ENCODE measurements at places on chromosomes 12 and 14.

DNA sequence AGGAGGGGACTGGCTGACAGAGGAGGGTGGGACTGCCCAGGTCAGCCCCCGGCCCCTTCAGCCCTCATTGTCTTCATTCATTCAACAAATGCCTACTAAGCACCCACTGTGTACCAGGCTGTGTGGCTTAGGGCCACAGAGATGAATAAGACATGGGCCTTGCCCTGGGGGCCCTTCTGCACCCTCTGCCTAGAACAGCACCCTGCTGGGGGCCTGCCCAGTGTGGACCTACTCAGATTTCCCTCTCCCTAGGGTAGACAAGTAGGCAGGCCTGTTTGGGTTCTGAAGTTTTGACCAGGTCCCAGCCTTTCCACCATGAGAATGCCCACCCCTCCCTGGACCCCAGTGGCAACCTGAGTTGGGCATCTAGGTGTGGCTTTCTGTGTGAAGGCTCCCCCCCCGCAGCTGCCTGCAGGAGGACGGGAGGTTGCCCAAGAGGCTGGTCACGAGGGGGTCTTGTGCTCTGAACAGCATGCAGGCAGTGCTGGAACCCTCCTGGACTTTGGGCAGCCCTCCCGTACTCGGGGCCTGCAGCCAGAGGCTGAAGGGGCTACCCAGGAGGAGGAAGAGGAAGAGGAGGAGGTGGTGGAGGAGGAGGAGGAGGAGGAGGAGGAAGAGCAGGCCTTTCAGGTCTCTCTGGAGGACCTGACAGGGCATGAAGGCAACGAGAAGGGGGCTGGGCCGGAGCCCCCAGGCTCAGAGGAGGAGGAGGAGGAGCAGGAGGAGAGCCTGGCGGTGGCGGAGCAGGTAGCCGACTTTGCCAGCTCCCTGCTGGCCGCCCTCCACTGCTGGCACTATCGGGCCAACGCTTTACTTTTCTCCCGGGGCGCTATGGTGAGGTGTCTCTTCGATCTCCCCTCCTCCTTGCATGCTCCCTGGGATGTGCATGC is 33.4 kb downstream of the PLEKHG3 start:
- no peak for DNase-seq

GRCh38 chr14:105051182-105052109 is 13.8 kb downstream of the GPR132 start:
- no peak for DNase-seq

DNA sequence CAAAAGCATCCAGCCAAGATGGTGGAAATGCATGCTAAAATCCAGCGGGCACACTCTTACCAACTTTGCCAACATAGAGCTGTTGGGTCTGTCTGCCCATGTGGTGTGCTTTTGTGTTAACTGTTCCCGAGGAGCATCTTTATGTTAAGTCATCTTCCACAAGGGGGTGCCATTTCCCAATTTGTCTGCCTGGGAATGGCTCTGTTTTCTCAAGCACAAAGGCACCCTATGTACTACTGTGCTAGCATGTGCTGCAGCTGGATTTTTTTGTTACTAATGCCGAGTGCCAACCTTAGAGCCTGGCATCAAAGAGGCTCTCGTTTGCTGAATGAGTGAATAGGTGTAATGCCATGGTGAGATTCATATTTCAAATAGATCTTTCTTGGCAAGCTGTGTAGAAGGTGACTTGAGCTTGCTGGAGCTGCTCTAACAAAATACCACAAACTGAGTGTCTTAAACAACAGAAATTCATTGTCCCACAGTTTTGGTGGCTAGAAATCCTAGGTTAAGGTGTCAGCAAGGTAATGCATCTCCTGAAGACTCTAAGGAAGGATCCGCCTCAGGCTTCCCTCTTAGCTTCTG is 74.3 kb downstream of the TRHDE start:
- peak; percentile 55 for DNase-seq

DNA sequence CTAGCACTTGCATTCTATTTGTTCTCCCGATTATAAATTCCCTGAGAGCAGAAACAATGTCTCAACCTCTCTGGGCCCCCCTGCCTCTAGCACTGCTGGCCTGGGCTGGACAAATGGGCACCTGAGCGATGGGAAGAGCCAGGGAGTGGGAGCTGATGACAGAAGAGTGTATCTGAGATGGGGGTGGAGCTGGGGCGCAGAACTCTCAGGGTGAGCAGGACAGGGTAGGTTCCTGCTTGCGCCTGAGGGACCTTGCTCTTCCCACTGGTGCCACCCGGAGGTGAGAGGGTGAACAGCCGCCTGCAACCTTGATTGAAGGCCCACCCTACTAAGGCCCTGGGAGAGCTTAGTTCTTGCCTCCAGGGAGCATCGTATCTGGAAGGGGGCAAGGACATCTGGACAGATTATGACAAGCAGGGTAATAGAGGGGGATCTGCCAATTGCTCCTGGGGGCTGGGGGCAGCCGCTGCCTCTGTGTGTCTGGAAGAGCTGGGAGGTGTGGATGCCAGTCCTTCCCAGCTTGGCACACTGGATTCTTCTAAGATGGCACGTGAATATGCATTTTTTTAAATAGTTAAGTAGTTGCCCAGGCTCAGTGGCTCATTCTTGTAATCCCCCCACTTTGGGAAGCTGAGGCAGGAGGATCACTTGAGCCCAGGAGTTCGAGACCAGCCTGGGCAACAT is 43.0 kb upstream of the TSPAN9 start:
- DNase-seq = no peak

GRCh38 chr14:77660754-77661153 is 44.3 kb upstream of the SPTLC2 start:
- no peak for DNase-seq

DNA sequence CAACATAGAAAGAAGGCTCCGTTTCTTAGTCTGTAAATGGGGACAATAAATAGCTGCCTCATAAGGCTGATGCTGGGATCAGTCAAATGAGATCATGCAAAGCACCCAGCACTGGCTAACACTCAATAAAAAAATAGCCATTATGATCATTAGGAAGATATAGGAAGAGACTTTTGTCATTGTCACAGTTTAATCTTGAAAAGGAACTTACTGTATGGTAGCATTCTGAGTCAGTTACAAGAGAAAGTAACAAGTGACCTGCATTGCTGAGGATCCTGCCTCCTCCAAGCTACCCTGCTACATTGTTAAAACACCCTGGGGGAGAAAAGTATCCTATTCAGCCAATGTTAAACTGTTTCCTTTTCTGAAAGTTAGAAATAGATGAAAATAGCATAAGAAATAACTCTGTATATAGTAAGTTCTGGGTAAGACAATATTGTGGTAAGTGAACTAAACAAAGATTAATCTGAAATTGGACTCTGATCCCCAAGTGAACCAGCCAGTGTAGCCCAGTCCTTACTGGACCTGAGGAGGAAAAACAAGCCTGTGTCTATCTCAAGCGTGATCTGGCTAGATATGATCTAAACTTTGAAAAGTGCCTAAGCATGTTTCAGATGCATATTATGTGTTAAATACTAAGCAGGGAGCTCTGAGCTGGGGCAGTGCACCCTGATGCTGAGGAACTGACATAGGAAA is 3.6 kb upstream of the NUDT4 start:
- no peak for DNase-seq

GRCh38 chr12:53074283-53074998 is 4.7 kb downstream of the SPRYD3 start:
- DNase-seq = no peak

GRCh38 chr12:54701940-54702592 is 53.9 kb upstream of the DCD start:
- DNase-seq = peak; percentile 13

- no peak for DNase-seq
Observed at GRCh38 chr12:92485351-92486348, 217.1 kb upstream of the PLEKHG7 start.

DNA sequence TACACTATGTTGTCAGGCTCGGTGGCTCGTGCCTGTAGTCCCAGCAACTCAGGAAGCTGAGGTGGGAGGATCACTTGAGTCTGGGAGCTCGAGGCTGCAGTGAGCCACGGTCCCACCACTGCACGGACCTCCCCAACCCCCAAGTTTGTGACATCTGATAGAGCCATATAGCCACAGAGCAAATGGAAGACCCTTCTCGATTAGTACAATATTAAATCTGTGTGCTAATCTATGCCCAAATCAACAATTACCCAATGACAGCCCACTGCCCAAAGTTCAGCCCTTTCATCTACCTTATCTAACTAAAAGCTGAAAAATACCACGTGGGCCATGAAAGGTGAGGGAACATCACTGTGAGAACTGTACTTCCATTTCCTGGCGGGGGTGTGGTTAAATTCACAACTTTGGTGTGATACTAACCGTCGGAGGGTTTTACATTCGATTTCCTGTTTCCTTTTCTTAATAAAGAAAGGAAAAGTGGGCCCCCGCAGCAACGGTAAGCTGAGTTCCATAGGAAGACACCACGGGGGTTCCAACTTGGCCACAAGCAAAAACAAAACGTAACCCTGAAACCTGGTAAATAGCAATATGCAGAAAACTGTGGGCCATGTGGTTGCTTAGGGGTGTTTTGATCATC is 31.2 kb upstream of the FOS start:
- no peak for DNase-seq

GRCh38 chr12:24431872-24432271 is 482.4 kb upstream of the SOX5 start:
- no peak for DNase-seq

GRCh38 chr12:61530456-61530855 is 729.7 kb upstream of the USP15 start:
- DNase-seq = no peak

DNA sequence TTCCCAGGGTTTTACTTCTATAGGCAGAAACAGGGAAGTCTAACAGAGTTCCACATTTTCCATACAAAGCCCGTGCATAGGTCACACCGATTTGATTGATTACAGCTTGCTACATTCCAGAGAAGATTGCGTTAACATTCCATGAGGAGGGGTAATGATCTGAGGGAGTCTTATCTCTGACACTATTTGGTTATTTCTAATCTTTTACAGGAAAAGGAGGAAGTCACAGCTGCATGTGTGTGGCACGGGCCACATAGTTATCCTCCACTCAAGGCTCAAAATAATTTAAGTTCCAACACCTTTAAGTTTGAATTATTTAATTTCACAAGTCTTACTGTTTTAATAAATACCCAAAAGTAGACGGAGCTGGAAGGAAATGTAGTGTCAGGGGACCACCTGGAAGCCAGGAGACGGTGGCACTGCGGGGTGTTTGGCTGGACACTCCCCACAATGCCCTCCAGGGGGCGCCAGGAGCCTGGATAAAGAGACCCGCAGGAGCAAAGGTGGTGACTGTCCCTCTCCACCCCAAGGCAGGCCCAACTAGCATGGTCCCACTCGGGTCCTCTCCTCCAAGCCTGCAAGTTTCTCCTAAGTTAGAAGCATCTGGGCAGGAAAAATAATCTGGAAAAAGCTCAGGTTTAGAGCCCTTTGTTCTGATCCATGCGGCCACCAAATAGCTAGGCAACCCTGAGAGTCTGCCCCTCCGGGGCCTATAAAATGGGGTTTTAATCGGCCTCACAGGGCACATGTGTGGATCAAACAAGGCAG is 20.2 kb downstream of the KRT8 start:
- peak; percentile 78 for DNase-seq

- DNase-seq = no peak
Observed at GRCh38 chr14:45181329-45181728, 45.6 kb downstream of the FANCM start.

DNA sequence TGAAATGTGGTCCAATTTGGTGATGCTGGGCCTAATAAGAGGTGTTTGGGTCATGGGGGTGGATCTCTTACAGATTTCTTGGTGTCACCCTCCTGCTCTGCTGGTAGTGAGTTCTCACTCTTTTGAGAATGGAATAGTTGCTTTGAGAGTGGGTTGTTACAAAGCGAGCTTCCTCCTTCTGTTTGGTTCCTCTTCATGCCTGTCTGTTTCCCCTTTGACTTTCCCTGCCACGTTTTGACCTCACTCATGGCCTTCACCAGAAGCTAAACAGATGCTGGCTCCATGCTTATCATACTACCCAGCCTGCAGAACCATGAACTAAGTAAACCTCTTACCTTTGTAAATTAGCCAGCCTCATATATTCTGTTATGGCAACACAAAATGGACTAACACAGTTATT is 57.7 kb upstream of the LDHB start:
- no peak for DNase-seq

DNA sequence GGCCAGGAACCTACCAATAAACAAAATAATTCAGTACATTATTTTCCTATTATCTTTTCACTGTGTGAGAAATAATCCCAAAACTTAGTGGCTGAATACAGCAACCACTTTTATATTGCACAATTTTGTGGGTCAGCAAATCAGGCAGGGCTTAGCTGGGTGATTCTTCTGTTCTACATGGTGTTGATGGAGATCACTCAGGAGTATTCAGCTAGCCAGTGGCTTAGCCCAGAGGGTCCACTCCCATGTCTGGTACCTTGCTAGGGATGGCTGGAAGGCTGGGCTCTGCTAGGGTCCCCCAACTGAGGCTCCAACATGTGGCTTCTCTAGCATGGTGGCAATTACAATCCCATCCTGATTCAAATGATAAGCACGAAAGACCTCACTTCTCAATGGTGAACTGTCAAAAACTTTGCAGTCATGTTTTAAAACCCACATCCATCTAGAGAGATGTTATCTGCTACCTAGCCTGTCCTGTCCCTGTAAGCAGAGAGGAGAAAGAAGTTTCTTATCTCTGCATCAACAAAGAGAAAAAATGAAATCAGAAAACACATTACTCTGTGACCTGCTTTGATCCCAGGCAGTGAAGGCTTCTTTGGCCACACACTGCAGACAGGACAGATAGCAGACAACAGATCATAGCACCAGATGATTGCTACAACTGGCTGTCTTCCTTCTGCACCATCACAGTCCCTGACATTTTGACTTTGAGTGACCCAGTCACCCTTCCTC is 51.0 kb upstream of the MYL2 start:
- no peak for DNase-seq

- DNase-seq = no peak
Observed at GRCh38 chr12:88411689-88412088, 168.6 kb downstream of the KITLG start.

- no peak for DNase-seq
Observed at GRCh38 chr14:90556666-90557450, 160.0 kb downstream of the CALM1 start.

GRCh38 chr14:36508418-36509068 is 11.5 kb downstream of the NKX2-1 start:
- no peak for DNase-seq

- no peak for DNase-seq
Observed at GRCh38 chr12:108175310-108175709, 46.2 kb downstream of the WSCD2 start.

DNA sequence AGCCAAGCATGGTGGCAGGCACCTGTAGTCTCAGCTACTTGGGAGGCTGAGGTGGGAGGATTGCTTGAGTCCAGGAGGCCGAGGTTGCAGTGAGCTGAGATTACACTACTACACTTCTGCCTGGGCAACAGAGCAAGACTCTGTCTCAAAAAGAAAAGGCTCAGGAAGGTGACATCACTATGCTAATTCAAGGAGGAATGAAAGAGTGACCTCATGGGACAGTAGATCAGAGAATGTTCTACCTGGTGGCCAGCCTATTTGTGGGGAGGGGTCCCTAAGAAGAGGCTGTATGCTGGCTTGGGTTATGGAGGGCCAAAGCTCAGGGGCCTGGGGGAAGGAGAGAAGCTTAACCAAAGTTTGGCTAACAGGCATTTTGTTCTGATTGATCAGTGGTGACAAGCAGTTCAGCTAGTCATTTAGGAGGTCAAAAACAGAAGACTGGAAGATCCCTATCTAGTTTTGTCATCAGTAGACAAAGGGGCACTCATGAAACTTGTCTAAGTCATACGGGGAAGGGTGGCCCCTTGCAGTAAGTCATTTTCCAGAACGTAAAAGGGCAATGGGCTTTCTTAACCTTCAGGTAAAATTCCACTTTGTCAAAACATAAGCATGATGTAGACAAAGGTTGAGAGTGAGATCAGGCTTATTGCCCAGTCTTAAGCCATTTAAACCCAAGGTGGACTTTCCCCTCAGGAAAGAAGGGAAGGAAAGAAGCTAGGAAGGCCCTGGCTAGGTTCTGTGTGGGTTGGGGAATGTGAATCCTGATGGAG is 60.8 kb upstream of the EEA1 start:
- DNase-seq = no peak
